ENCODE measurements at places on chromosomes 2 and 18. TPM values are rescaled to one million over a fixed set of nuclear protein-coding genes. Genes with fewer than 3 reads are reported as not detected.

CMPK2 gene
- total RNA-seq, result 0.81 TPM

MC5R gene
- total RNA-seq, result not detected

CYTIP gene
- not detected for total RNA-seq

ZDBF2 gene
- 47.5 TPM for total RNA-seq

C2orf80 gene
- not detected for total RNA-seq

FBXO15 gene
- 0.76 TPM for total RNA-seq

SPC25 gene
- 7.1 TPM for total RNA-seq

FSIP2 gene
- 56.4 TPM for total RNA-seq

RUFY4 gene
- not detected for total RNA-seq

PROKR1 gene
- total RNA-seq, result 0.83 TPM

STARD6 gene
- not detected for total RNA-seq

PIGN gene
- 10.2 TPM for total RNA-seq

COL4A4 gene
- total RNA-seq, result 0.05 TPM

SLC9A4 gene
- total RNA-seq, result 0.12 TPM

MC4R gene
- not detected for total RNA-seq

TBC1D8 gene
- total RNA-seq, result 14.6 TPM

PRKAG3 gene
- not detected for total RNA-seq

MTCL1 gene
- total RNA-seq, result 100 TPM

ERFE gene
- 12.2 TPM for total RNA-seq

FAP gene
- not detected for total RNA-seq

PLGLB2 gene
- 0.86 TPM for total RNA-seq

IKZF2 gene
- 1.8 TPM for total RNA-seq

TMEM178A gene
- 12.5 TPM for total RNA-seq

SPHKAP gene
- total RNA-seq, result 0.71 TPM

GAL3ST2 gene
- 0.42 TPM for total RNA-seq

TAF4B gene
- 1.4 TPM for total RNA-seq

PID1 gene
- 5.3 TPM for total RNA-seq

CD226 gene
- 0.05 TPM for total RNA-seq

MOGAT1 gene
- not detected for total RNA-seq

CTAGE1 gene
- not detected for total RNA-seq

CROCC2 gene
- not detected for total RNA-seq

FOXI3 gene
- 0.34 TPM for total RNA-seq

UGT1A5 gene
- not detected for total RNA-seq

ALLC gene
- total RNA-seq, result not detected

POTEJ gene
- not detected for total RNA-seq

SERPINB7 gene
- total RNA-seq, result not detected

CD8A gene
- 0.59 TPM for total RNA-seq

FTCDNL1 gene
- 0.74 TPM for total RNA-seq

RGPD3 gene
- total RNA-seq, result 0.27 TPM

B4GALT6 gene
- total RNA-seq, result 16.5 TPM

RAPGEF4 gene
- total RNA-seq, result 8.7 TPM

IL36A gene
- not detected for total RNA-seq

TFCP2L1 gene
- 0.07 TPM for total RNA-seq

MAPRE3 gene
- 49.2 TPM for total RNA-seq

IL1F10 gene
- not detected for total RNA-seq

All from glutamatergic neuron (in vitro differentiated cells).